ENCODE measurements at places on chromosomes 16 and 17. TPM values are rescaled to one million over a fixed set of nuclear protein-coding genes. Genes with fewer than 3 reads are reported as not detected.

GRCh38 chr17:74140282-74140681 is 63.2 kb upstream of the RPL38 start:
- DNase-seq, result no peak

DNA sequence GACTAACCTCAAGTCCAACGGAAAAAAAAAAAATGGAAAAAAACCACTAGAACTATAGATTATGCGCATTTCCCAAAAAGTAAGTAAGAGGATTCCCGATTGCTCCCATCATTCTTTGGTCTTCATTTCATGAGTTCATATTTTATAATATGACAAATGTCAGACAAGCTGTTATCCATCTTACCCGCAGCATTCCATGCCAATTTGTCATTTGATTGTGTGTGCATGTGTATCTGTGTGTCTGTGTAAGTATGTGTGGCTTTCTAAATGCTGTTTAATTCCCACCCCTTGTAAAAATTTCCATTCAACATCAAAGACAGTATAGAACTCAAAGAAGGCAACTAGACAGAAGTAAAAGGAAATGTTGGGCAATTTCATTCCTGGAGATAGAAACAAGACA is 434.1 kb downstream of the CDH11 start:
- DNase-seq, result no peak

DNA sequence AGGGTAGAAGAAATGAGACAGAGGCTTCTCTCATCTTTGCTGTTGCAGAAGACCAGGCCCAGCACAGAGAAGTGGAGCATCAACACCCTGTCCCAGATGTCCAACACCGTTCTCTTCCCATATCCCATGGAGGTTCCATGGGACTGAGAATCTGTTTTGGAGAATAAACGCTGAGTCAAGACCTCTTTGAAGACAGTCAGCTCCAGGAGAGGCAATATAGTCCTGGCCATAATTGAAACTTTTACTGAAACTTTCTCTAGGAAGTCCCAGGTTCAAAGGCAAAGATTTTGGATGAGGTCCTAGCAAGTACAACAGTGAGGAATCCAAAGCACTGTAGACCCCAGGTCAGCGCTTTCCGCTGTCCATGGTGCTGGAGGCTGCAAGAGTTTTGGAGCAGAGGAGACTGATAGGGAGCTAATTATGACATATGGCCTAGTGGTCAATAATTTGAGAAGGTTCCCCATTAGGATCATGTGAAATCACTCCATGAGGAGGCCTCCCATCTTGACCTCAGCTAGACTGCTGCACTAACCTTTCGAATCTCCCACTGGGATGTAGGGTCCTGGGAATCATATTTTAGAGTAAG is 36.0 kb downstream of the OSBPL7 start:
- DNase-seq, result no peak

GRCh38 chr16:73923951-73924350 is 372.7 kb upstream of the PSMD7 start:
- no peak for DNase-seq

DNA sequence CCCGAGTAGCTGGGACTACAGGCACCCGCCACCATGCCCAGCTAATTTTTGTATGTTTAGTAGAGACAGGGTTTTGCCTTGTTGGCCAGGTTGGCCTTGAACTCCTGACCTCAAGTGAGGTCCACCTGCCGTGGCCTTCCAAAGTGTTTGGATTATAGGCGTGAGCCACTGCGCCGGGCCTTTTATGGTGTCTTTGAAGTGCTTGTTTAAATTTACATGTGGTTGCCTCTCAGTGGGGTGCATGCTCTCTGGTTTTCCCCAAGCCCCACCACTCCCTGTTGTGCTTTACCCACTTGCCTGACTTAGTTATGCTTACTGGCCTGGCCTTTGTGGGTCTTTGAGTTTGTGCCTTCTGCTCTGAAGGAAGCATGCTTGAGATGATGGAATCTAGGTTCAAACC is 132.0 kb downstream of the PRKCB start:
- DNase-seq, result no peak

DNA sequence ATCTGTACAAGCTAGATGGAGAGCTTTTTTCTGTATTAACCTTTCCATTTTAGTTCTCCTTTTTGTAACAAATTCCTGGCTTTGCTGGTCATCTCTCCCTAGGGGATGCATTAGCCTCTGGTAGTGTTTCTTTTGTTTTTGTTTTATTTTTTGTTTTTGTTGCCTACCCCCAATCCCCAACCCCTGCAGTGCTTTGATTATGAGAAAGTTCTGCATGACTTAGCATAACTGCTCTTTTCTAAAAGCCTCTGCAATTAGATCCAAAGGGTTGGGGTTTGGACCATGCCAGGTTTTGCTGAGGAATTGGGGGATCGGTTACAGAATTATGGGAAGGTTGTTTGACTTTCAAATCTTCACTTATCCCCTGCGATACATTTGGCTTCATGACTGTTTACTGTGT is 98.2 kb downstream of the ADAMTS18 start:
- no peak for DNase-seq

- DNase-seq, result no peak
These were observed 86.6 kb downstream of the TBC1D16 start for GRCh38 chr17:79948945-79949655.

DNA sequence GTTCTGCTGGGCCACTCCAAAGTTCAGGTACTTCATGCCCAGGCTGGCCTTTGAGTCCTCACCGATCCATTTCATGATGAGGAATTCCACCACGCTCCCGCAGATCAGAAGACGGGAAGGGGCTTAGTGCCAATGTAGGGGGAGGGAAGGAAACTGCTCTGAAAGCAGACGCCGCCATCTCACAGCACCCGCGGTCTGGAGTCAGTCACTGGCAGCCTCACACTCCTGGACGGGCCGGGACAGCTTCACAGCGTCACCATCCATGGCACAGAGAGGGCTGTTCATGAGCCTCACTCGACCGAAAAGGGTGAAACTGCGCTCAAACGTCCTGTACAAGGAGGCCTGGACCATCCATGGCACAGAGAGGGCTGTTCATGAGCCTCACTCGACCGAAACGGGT is 62.0 kb downstream of the RPH3AL start:
- no peak for DNase-seq

The RNF157 gene
- 22.3 TPM for total RNA-seq

The MAP3K3 gene
- total RNA-seq, result 72.9 TPM

Measured in CD8-positive, alpha-beta T cell (primary cell).